ENCODE measurements at places on chromosomes 13 and 19. TPM values are rescaled to one million over a fixed set of nuclear protein-coding genes. Genes with fewer than 3 reads are reported as not detected.

DNA sequence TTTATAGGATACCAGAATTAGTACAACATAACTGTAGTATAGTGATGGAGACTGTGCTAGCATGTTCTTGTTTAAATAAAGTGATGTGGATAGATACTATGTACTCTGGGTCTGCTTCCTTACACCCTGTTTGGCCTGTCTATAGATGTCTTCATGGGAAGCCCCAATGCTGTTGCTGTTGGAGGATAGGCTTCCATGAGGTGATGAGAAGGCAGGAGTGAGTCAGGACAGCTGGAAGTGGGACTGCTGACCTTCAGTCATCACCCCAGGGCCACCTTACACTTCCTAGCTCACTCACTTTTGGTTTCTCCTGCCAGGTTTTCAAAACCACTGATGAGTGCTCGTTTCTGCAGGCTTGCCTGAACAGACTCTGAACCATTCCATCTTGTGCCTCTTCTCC is 4.2 kb downstream of the KCTD4 start:
- DNase-seq, result no peak

GRCh38 chr19:33564836-33565338 is 43.3 kb upstream of the PEPD start:
- no peak for DNase-seq

Gene PPP6R1
- 40.4 TPM for polyA plus RNA-seq

Gene CYP4F12
- polyA plus RNA-seq, result 12.1 TPM
